ENCODE measurements at places on chromosomes 5 and 9.

GRCh38 chr9:94771096-94771495 lies 44.6 kb downstream of the AOPEP start:
- no peak for DNase-seq

- no peak for DNase-seq
These were observed 47.5 kb downstream of the NLN start for GRCh38 chr5:65769539-65769938.

DNA sequence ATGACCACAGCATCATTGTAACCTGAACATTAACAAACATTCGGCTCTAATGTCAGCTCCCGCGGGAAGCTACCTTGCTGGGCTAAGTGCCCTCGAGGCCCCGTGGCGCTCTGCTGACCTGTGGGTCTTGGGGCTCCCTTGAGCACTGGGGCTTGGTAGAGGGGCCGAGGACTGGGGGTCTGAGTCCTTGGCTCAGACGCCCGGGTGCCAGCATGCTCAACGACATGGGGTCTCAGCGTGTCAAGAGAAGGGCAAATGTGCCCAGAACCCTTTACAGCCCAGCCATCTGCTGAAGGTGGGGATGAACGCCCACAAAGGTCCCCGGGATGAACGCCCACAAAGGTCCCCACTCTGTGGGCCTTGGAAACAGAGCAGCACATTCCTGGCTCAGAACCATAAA lies 39.7 kb upstream of the SARDH start:
- no peak for DNase-seq

DNA sequence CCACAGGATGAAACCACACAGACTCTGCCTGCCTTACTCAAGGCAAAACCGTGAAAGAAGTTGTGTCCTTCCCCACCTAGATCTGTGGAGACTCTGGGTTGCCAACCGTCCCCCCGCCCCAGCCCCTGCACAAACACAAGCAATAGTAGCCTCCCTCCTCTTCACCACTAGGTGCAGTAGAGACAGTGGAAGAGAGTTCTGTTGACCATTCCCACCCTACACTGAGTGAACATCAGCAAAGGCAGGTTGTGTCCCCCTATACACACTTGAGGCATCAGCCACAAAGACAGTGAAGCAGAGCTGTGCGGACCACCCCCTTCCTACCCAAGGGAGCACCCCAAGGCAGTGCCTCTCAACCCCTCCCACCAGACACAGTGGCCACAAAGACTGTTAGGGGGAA lies 223.7 kb upstream of the NFIL3 start:
- no peak for DNase-seq

DNA sequence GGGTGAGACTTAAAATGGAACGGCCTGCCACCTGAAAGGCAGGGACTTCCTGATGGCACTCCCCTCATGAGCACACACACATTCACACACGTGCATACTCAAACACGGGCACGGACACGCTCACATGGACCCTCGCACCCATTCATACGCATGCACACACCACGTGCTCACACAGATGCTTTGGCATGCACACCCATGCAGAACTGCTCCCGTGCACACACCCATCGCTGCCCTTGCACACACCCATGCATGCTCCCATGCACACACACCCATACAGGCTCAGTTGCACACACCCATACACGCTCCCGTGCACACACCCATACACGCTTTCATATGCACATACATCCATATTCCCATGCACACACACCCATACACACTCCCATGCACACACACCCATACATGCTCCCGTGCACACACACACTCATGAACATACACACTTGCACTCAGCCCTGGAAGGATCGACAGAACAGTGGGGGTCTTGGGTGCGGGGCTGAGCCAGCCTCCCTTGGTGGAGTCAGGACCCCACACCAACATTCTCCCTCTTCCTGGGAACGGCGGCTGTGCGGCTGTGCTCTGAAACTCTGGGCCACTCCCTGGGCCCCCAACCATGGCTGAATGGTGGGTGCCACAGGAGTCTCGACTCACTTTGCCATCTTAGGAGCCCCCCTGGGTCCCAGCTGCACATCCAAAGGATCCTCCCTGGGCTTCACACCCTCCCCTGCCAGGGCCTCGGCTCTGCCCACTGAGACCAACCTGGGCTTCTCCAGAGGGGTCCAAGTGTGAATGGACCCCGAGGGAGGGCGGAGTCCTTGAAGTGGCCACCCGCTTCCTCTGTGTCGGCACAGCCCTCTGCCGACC lies 115.2 kb downstream of the RXRA start:
- no peak for DNase-seq

DNA sequence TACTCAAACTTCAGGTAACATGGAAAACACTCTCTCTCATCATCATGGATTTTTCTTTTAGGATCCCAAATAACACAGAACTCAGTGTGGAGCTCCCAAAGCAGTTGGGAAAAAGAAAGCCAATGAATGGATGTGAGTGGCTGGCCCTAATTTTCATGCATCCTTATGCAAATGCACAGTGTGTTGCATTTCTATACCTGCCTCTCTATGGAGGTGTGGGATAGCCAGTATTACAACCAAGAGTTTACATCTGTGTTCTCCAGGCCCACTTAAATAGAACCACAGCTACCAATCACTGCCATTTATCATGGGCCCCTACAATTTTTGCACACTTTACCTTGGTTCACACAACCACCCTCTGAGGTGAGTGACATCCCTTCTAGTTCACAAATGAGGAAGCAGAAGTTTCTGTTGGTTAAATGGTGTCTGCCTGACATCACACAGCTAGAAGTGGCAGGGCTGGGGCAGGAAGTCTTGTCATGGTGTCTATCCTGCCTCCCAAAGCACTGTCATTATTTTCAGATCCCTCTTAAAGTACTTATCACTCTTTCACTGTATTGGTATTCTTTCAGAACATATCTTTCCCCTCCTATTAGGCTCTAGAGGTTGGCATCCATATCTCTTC lies 17.3 kb downstream of the MAMDC2 start:
- no peak for DNase-seq

DNA sequence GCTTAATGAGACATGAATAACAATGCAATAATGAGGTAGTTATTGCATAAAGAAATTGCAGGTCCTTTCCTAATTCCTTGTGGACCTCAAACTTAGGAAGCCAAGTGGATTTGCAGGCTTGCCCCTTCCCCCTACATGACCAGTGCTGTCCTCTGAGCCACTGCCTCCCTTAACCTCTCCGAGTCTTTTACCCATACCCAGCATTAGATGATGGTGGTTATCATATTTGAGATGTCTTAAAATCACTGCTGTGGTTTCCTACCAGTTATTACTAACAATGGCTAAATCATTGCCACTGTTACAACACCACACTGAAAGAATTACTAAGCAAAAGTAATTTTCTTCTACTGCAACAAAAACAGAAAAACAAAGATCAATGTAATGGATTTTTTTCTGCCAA lies 170.8 kb downstream of the EDIL3 start:
- DNase-seq, result no peak

DNA sequence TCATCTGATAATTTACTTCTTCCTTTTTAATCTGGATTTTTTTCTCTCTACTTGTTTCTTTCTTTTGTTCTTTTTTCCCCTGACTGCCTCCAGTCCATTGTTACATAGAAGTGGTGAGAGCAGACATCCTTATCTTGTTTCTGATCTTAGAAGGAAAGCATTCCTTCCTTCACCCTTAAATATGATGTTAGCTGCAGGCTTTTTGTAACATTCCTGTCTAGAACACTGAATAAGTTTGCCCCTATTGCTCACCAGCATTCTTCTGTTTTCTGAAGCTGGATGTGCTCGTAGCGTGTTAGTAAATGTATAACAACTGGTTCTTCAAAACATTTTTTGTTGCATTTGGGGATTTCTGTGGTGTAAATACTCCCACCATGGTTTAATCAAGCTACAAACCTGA lies 136.7 kb upstream of the NFIL3 start:
- no peak for DNase-seq

DNA sequence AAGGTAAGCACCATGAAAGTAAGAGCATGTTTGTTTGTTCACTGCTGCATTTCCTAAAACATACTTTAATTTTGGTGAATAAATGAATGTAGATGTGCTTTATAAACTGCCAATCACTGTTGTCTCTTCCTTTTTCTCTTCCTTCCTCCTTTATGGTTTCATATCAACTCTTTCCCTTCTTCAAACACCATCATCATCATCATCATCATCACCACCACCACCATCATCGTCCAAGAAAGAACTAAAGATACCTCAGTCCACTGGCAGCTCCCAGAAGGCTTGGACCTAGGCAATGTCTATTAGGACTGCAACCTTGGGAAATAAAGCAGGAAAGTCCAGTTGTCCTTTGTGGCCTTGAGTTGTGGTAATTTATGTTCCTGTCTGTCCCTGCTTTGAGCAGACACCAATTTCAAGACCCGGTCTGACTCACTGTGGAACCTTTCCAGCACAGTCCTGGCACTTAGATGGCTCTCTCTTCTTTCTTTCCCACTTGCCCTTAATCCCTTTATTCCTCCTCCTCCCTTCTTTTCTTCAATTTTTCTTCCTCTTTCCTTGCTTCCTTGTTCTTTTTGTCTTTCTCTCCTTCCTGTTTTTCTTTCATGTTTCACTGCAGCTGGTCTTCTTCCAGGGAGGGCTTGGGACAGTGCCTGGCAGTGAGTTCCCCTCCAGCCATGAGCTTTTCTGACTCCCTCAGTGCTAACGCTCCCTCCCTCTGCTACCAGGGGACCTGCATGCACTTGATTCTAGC lies 99.3 kb downstream of the ANGPTL2 start:
- no peak for DNase-seq

GRCh38 chr9:84224246-84224645 lies 116.3 kb downstream of the SLC28A3 start:
- DNase-seq, result no peak

DNA sequence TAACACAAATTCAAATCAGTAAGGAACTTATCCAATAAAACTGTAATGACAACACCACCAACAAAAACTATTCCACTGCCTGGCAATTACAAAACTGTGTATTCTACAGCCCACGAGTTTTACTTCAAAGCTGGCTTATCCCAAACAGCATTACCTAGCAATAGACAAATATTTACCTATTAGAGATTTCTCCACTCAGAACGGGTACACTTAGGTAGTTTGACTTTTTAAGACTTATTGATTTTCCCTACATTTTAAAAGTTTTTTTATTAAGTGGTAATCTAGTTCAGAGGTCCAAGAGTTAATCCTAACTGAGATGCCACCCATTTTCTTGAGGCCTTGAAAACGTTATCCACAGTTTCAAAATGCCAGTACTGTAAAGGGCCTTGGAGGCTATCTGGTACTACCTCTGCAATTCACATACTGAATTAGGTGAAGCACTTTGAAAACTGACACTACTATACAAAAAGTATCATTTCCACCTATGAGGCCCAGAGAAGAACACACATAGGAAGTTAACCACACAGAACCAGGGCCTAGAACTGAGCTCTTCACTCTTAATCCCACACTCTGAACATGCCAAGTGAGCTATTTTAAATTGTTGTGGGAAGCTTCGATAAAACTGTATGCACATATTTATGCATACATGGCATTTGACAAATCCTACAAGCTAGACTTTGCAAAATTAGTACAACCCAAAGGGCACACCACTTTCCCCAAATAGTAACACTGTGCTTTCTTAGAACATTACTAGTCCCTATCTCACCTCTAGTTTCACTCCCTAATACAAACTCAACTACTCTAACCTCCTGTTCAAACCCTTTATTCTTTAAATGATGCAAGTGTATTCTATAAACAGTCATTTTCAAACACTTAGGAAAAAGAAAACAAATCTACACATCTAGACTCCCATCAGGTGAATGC lies 2.1 kb downstream of the NADK2 start:
- DNase-seq, result peak; percentile 15

- no peak for DNase-seq
These were observed 13.7 kb upstream of the MTAP start for GRCh38 chr9:21788752-21789151.

DNA sequence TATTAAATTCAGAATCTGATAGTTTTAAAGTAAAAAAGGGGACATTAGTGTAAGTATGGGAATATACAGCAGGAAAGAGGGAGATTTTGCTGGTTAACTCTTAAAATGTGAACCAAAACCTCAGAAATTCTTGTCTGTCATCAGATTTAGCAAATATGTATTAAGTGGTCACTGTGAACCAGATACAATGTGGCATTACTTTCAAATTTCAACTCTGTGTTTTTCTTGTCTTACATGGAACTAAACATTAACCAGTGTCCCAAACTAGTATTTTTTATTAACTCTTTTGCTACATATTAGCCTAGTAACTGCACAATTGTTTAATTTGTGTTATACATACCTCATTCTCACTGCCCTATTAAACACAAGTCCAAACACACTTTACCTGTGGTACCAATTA lies 259.9 kb upstream of the RASA1 start:
- no peak for DNase-seq

DNA sequence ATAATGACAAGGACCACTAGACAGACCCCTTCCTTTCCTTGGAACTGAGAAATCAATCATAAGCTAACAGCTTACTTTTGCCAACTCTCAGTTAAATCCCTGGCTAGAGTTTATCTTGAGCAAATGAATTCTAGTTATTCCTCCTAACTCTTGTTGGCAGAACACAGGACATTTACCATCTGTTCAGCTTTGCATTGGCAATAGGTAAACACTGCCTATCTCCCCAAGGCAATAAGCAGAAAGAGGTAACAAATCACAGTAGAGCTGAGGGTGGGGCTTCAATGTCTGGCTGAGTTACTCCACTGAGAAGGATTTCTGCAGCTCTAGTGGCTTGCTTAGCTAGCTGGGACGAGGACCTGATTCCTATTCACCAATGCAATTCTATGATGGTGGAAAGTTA lies 503.3 kb upstream of the GRIA1 start:
- no peak for DNase-seq

- peak; percentile 60 for DNase-seq
These were observed 20.8 kb downstream of the C9orf152 start for GRCh38 chr9:110187126-110187525.

- DNase-seq, result no peak
These were observed 362.7 kb downstream of the DMRTA1 start for GRCh38 chr9:22809371-22809770.

GRCh38 chr5:78929833-78930232 lies 55.3 kb downstream of the ARSB start:
- no peak for DNase-seq

- no peak for DNase-seq
These were observed 43.9 kb downstream of the HACD4 start for GRCh38 chr9:20987521-20987920.

- DNase-seq, result no peak
These were observed 79.0 kb downstream of the AK8 start for GRCh38 chr9:132798817-132799790.

All from globus pallidus (tissue), 1 donor.